ENCODE measurements at places on chromosomes 7 and 10. TPM values are rescaled to one million over a fixed set of nuclear protein-coding genes. Genes with fewer than 3 reads are reported as not detected.

Gene OR2A42
- 0.04 TPM for polyA plus RNA-seq

Gene DEPP1
- 51.6 TPM for polyA plus RNA-seq

Gene TMEM140
- polyA plus RNA-seq: 18.1 TPM

Gene DNAJC1
- polyA plus RNA-seq: 44.1 TPM

- no peak for DNase-seq
These were observed 992 bp upstream of the MGMT start for GRCh38 chr10:129465796-129466702.

DNA sequence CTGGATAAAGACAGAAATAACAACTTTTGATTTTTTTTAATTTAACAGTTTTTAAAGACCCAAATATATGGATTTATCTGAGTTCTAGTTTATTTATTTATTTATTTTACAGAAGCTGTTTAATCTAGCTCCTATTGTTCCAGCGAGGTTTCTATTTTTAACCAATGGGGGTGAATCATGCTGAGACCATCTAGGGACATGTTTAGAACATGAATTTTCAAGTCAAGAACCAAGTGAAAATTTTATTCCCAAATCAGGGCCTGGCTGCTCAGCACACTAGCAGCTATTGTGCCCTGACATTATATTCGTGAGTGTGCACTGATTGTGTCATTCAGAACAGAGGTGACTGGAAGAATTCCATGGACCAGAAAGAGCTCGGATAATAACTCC is 24.6 kb upstream of the MPP7 start:
- DNase-seq: no peak

- DNase-seq: no peak
These were observed 325.4 kb downstream of the GLRX3 start for GRCh38 chr10:130461631-130462030.

Gene UCN3
- not detected for polyA plus RNA-seq

DNA sequence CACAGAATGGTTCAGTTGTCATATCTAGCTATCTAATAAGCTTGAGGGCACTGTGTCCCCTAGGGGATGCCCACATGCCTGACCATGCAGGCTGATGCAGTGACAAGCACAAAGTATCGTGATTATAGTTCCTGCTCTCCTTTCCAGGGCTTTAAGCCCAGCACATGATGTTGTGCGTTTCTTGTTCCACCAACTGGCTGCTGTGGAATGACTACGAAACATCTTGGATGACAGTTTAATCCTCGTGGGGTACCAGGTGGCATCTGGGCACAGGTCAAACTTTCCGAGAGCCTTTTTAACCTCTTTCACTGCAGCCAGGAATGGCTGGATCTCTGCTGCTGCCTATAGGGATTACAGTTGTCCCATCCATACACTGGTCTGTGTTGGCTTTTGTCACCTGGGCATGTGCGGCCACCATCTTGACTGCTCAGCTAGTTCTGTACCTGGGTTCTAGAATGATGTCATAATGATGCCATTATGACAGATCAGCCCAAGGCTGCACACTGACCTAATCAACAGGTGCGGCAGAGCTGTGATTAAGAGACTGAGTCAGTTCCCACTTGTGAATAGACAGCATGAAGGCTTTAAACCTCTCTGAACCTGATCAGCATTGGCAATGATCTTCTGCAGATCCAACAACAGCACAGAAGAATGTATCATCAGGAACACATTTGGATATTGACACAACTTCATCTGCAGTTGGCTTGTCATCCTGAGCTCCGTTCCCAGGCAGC is 144.1 kb downstream of the DLG5 start:
- no peak for DNase-seq

DNA sequence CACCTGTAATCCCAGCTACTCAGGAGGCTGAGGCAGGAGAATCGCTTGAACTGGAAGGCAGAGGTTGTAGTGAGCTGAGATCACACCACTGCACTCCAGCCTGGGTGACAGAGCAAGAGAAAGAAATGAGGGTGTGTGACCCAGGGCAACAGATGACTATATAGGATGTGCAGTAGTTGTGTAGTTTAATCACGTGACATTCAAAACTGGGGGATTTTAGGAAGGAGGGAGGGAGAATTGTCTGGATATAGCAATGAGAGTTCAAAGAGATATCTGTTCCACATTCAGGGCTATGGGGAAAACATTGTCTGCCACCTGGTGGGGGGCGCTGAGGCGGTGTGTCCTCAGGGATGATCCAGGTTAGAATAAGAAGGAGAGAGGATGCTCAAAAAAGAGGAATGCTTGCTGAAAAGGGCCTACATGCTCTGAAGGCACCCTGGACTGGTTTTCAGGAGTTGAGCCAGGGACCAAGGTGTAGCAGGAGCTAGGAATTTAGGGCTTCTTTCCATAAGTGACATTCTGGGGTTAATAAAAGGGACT is 7.8 kb upstream of the ZYX start:
- no peak for DNase-seq

Gene CPA5
- polyA plus RNA-seq: 0.16 TPM

DNA sequence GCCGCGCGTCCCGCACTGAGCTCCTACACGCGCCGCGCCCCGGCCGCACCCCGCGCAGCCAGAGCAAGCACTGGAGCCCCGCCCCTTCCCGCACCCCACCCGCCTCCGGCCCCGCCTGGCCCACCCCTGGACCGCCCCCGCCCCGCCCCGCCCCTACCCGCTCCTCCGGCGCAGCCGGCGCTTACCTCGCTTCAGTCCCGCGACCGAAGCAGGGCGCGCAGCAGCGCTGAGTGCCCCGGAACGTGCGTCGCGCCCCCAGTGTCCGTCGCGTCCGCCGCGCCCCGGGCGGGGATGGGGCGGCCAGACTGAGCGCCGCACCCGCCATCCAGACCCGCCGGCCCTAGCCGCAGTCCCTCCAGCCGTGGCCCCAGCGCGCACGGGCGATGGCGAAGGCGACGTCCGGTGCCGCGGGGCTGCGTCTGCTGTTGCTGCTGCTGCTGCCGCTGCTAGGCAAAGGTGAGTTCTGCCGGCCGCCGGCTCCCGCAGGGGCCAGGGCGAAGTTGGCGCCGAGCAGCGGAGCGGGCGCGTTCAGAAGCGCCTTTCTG is at the start of gene RET:
TSS of gene RET (plus strand) at position 194 of the 545 bp plus-strand sequence. CDS start at position 384, 190 bp downstream.
- no peak for DNase-seq

Gene MYO1G
- polyA plus RNA-seq: 3.6 TPM

Gene CYTH3
- 23.5 TPM for polyA plus RNA-seq

DNA sequence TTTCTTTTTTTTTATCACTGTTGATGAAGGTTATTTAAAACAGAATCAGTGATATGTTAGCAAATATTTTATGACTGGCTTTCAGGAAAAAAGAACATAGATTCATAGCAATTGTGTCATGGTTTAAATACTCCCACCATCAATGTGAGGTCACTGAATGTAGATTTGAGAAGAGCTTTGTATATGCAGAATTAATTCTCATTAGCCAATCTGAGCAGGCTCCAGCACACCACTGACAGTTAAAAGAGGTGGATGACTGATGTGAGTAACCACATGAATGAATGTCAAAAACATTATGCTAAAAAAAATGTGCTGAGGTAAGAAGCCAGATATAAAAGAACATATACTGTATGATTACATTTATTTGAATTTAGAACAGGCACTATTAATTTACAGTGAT is 174.8 kb upstream of the KAT6B start:
- no peak for DNase-seq

DNA sequence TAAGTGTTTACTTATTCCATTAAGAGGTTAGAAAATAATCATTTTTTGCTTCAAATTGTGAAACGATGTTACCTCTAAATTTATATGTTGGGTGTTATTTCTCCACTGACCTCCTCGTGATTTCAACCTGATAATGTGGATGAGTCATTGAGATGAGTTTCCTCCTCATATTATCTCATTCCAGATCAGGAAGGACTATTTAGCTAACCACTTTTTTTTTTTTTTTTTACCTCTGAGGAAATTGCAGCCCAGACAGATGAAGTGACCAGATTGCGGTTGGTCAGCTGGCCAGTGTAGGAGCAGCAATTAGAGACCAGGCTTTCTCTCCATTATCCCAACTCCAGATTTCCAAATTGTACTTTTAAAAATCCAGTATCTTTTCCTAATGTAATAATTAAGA is 248.7 kb downstream of the FZD1 start:
- DNase-seq: no peak

Gene DDIT4
- 277 TPM for polyA plus RNA-seq

GRCh38 chr7:108010377-108010776 is 7.4 kb upstream of the LAMB1 start:
- no peak for DNase-seq

DNA sequence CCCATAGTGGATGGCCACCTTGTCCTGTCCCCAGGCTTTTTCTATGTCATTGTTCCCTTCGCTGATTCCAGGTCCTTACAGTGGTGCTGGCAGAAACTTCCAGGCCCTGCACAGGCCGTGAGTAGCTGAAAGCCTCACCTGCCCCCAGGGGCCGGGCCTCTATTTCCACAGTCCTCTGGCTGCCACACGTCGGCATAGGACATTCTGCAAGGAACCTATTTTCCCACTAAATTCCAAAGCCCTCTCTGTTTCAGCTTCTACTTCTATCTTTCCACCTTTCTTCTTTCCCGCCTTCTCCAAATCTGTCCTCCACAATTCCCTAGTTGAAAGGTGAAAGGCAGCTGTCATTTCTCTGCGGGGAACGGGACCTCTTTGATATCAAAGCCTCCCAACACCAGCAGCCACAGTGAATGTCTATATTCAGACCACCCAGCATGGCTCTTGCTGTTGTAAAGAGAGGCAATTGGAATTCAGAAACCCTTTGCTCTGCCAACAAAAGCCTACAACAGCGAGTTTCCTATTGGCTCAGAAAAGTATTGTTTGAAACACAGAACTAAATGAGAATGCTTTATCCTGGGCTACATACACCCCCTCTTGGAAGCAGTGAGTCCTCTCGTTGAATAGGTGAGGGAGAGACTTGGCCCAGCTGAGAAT is 607.7 kb downstream of the GALNT17 start:
- no peak for DNase-seq

GRCh38 chr7:131057794-131058070 is 269.9 kb upstream of the MKLN1 start:
- DNase-seq: no peak

- no peak for DNase-seq
These were observed 159.7 kb downstream of the RTKN2 start for GRCh38 chr10:62108759-62109586.

GRCh38 chr7:150663802-150664494 is 21.6 kb upstream of the GIMAP2 start:
- DNase-seq: no peak

DNA sequence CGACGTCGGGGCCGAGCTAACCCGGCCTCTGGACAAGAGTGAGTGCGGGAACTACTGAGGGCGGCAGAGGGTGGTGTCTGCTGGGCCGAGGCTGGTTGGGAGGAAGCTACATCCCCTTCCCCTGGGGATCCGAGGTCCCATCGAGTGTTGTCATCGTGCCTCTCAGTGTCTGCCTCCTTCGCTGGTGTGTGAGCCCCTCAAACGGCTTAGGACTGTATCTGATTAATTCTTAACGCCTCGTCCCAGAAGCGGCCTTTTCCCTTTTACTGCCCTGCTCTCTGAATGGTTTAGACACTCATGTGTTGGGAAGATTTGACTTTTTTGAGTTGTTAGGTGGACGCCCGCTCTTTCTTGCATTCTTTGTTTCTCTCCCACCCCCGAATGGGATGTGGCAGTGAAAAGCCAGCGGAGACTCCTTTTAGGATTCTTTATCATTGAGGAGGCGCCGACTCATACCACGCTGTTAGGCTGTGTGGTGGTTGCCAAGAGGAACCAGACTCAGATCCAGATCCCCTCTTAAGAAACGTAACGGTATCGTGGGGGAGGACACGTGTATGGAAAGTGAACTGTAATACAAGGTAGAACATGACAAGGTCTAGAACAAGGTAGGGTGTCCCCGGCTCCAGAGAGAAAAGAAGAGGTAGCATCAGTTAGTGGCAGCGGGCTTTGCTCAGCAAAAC is 631 bp downstream of the SUPV3L1 start:
- no peak for DNase-seq

All from urinary bladder (tissue), 4 donors.